CD4-positive, alpha-beta T cell (primary cell): ENCODE measurements at places on chromosomes 5 and 9. TPM values are rescaled to one million over a fixed set of nuclear protein-coding genes. Genes with fewer than 3 reads are reported as not detected.
A peak's percentile ranks its signal among the peaks of the same experiment; 100 is the strongest.

DNA sequence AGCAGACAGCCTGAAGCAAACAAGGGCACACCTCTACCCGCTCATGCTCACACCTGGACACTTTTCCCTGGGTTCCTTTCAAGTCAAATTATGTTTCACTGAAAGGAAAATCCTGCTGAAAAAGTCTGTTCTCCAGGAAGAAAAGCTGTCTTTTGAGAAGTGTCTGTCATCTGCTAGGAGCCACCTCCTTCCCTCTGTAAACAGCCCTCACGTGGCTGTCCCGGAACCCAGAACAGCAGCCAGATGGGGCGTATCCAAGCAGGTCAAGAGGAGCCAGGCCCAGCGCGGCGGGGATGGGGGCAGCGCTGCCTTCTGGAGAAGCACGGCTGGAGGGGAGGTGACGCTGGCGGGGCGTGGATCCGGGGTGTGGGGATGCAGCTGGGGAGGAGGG is at the start of gene PNPLA7:
PNPLA7 (minus strand) TSS at position 172 of the 391 bp plus-strand sequence. CDS start 205 bp downstream, outside the sequence.
- H3K36me3 ChIP-seq: peaks cover 8% of the 10 kb centered on the region
- peaks cover 18% of the 10 kb centered on the region for H3K4me1 ChIP-seq
- peak; percentile 36 for DNase-seq
- no peak within 1 kb of the TSS for H3K27ac ChIP-seq
- peak within 1 kb of the TSS; percentile 63 for H3K4me3 ChIP-seq
- no peaks in the 10 kb centered on the region for H3K27me3 ChIP-seq

DNA sequence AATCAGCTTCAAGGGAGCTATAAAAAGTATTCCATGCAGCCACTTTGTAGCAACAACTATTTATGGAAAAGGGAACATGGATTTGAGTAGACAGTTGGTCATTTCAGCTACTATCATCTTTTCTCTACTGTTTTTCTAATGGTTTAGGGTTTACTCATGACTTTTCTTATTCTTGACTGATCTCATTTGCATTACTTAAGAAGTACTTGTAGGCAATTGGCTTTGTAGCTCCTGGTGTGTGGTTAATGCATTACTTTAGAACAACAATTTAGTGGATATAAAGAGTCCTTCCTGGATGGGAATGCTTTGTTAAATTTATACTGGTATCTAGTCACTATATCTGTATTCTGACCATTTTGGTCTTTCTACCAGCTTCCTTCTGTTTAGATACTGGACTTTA is 59.8 kb upstream of the NTRK2 start:
- H3K4me1 ChIP-seq: no peaks in the 10 kb centered on the region
- no peak overlapping the region for H3K4me3 ChIP-seq
- no peaks in the 10 kb centered on the region for H3K36me3 ChIP-seq
- peaks cover 3% of the 10 kb centered on the region for H3K27me3 ChIP-seq
- no peak for DNase-seq
- H3K27ac ChIP-seq: no peak overlapping the region

OR1J2 gene
- not detected for total RNA-seq

- H3K27me3 ChIP-seq: no peaks in the 10 kb centered on the region
- no peak overlapping the region for H3K27ac ChIP-seq
- DNase-seq: no peak
- no peak overlapping the region for H3K4me3 ChIP-seq
- H3K4me1 ChIP-seq: no peaks in the 10 kb centered on the region
Measured at GRCh38 chr5:164000241-164000640, 494.8 kb downstream of the MAT2B start.

- H3K36me3 ChIP-seq: no peaks in the 10 kb centered on the region
- DNase-seq: peak; percentile 53
- H3K27me3 ChIP-seq: no peaks in the 10 kb centered on the region
- no peak within 1 kb of the TSS for H3K27ac ChIP-seq
- H3K4me1 ChIP-seq: peaks cover 12% of the 10 kb centered on the region
Measured at GRCh38 chr5:112737463-112738190, at the start of gene APC. Gene APC, plus strand, starts transcription at chr5:112737885. Its CDS starts 17,006 bp downstream, at chr5:112754891.

IL3 gene
- total RNA-seq: not detected

- H3K4me3 ChIP-seq: no peak overlapping the region
- no peak for DNase-seq
- H3K27ac ChIP-seq: no peak overlapping the region
- H3K27me3 ChIP-seq: no peaks in the 10 kb centered on the region
Measured at GRCh38 chr9:94796687-94797086, 70.2 kb downstream of the AOPEP start.

KIAA1958 gene
- 5.6 TPM for total RNA-seq

DNA sequence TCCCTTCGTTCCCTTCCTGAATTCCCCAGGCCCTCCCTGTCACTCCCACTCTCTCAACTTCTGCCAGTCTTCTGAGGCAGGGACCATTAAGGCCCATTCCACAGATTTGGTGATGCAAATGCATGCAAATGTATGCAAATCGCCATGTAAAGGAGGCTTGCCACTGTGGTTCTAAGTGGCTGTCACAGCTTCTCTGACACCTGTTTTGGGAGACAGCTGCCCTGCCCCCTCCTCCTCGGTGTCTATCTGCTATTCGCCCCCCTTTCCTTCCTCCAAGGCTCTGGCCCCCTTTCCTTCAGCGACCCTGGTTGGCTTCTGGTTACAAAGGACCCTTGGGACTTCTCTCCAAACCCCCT is 10.5 kb upstream of the ARAP3 start:
- H3K4me1 ChIP-seq: peaks cover 20% of the 10 kb centered on the region
- no peak for DNase-seq
- no peak overlapping the region for H3K27ac ChIP-seq
- H3K27me3 ChIP-seq: no peaks in the 10 kb centered on the region
- peak overlapping the region; percentile 35 for H3K4me3 ChIP-seq

NEURL1B gene
- total RNA-seq: 0.08 TPM

GRCh38 chr5:82855893-82856550 is 221.2 kb downstream of the TMEM167A start:
- no peaks in the 10 kb centered on the region for H3K27me3 ChIP-seq
- H3K4me1 ChIP-seq: no peaks in the 10 kb centered on the region
- H3K27ac ChIP-seq: no peak overlapping the region
- H3K4me3 ChIP-seq: no peak overlapping the region
- no peaks in the 10 kb centered on the region for H3K36me3 ChIP-seq

PLAC8L1 gene
- 0.56 TPM for total RNA-seq

GRCh38 chr5:83654427-83654994 is 66.1 kb downstream of the HAPLN1 start:
- no peak overlapping the region for H3K27ac ChIP-seq
- no peaks in the 10 kb centered on the region for H3K4me1 ChIP-seq
- no peak for DNase-seq

GRCh38 chr5:181151146-181151545 is 3.8 kb downstream of the OR2V2 start:
- no peak overlapping the region for H3K4me3 ChIP-seq
- no peak for DNase-seq
- H3K27me3 ChIP-seq: no peaks in the 10 kb centered on the region

DBH gene
- 1.7 TPM for total RNA-seq

GPR150 gene
- total RNA-seq: 0.60 TPM

DNA sequence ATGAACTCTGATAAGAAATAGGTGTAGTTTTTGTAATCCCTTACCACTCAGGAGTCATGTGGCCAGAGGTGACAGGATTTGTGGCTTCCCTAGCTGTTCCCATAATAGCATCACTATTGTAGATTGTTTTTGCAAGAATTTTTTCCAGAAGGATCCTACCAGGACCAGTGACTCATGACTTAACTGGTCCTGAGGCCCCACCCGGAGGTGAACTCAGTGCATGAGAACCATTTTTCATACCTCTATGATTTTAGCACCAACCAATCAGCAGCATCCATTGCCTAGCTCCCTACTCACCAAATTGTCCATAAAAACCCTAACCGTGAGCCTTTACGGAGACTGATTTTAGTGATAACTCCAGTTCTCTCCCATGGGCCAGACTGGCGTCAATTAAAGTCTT is 484.8 kb downstream of the PSAT1 start:
- no peak for DNase-seq
- no peaks in the 10 kb centered on the region for H3K4me1 ChIP-seq
- no peaks in the 10 kb centered on the region for H3K36me3 ChIP-seq

ZNG1F gene
- total RNA-seq: 8.9 TPM

- no peaks in the 10 kb centered on the region for H3K36me3 ChIP-seq
- DNase-seq: no peak
- H3K27ac ChIP-seq: no peak overlapping the region
- H3K27me3 ChIP-seq: no peaks in the 10 kb centered on the region
Measured at GRCh38 chr9:134366223-134367031, 40.2 kb downstream of the RXRA start.

GRCh38 chr9:82949203-82949602 is 113.7 kb downstream of the RASEF start:
- H3K4me1 ChIP-seq: no peaks in the 10 kb centered on the region
- DNase-seq: no peak
